Lower leg skin (tissue), 4 donors: ENCODE measurements at places on chromosomes 2 and 18.
A peak's percentile ranks its signal among the peaks of the same experiment; 100 is the strongest.

DNA sequence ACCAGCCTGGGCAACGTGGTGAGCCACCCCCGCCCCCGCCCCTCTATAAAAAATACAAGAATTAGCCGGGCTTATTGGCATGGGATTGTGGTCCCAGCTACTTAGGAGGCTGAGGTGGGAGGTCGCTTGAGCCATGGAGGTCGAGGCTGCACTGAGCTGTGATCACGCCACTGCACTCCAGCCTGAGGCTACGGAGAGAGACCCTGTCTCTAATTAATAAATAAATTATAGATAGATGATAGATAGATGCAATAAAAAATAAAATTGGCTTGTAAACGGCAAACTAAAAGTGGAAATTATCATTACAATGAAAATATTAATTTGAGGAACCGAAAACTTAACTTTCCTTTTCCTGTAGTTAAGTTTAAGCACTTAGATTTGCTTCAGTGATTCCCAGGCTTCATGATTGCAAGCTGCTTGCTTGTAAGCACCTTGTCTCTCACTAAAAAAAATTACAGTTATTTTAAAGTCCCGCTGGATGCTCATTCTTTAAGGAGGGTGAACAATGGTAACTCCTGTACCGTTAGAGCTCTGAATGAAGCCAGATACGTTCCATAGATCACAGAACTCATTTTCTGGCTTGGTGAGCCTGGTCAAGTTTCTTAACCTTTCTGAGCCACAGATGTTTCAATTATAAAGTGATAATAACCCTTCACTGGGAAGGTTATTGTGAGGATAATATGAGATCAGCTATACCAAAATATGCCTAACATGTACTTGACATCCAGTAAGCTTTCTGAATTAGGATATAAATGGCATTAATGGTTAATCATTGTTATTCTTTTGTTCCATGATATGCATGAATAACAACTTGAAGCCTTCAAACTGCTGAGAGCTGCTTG, 9.3 kb upstream of the NARS1 start:
- no peak for DNase-seq

DNA sequence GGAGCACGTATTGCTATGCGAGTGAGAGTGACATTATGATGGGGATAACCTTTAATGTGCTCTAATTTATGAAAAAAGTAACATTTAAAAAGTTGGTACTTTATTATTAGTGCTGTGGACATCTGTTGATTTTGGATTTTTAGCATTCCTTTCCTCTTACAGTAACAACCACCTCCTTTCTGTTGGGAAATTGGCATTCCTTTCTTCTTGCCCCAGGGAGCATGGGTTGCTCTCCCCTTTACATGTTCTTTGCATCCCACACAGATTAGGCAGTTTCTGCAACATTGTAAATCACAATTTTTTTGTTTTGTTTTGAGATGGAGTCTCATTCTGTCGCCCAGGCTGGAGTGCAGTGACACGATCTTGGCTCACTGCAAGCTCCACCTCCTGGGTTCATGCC, 300.2 kb downstream of the LPIN1 start:
- no peak for DNase-seq

DNA sequence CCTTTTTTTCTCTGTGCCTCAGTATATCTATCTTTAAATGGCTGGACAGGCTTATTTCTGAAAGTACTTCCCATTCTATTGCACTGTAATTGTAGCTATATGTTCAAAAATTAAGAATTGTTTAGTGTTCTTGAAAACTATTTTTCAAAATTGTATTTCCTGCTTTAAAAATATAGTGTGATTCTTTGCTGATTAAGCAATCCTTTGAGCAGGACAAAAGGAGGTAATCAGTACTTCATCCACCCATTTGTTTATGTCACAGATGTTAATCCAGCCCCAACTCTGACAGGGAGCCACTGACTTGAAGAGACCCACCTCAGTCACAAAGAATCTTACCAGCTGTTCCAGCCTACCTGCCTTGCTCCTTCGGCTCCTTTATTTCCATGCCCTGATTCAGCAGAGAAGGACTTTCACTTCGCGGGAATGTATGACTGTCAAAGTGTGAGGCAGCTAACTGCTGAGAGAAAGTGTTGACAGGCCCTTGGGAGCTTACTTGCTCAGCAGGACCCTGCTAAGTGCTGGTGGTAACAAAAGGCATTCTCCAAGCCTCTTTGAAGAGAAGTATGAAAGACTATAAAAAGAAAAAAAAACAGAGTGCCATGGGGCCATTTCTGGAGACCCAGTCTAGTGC, 393.3 kb upstream of the CYRIA start:
- DNase-seq = no peak

DNA sequence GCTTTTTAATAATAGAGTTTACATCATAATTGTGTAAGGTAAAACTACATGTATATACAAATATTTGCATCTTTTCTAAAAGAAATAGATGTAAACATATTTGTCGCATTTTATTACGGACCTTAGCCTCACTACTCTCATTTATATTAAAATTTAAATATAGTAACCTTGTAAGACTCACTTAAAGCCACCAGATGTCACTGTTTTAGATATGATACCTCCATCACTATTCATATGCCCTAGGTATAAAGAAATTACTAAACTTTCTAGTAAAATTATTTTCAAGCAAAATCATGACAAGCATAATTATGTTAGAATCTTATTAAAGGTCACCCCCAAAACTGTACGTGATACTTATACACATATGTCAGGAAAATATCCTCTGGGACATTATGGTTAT, 674.3 kb upstream of the REG3G start:
- DNase-seq = no peak

DNA sequence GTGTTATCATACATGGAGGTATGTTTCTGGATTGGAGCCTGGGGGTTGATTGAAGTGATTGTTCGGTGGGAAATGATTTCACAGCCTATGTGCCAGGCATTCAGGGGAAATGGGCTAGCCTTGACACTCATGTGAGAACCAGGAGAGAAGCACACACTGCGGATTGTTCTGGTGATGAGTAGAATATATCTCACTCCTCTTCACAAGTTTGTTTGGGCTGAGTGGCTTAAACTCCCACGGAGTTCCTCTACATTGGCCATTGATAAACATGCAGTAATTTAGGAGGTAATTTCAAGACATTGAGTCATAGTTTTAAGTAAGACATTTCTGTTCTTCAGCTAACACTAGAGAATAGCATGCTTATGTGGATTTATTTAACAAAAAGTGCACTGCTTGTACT, 498.9 kb upstream of the NETO1 start:
- DNase-seq = no peak

DNA sequence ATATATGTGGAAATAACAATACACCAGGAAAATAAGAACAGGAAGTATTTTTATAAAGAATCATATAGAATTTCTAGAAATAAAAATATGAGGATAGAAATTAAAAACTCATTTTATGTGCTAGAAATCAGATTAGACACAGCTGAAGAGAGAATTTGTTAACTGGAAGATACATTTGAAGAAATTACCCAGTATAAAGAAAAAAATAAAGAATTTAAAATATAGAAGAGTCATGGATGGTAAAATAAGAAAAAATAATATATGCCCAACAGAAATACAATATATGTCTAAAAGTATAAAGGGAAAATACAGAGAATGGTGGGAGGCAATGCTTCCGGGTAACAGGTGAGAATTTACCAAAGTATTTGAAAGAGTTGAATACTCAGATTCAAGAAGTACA, 539.9 kb downstream of the NR4A2 start:
- DNase-seq = no peak

- DNase-seq = peak; percentile 35
Measured at GRCh38 chr2:1591978-1592907, 152.1 kb downstream of the PXDN start.

GRCh38 chr2:26636935-26637334, 4.2 kb downstream of the CIB4 start:
- no peak for DNase-seq

DNA sequence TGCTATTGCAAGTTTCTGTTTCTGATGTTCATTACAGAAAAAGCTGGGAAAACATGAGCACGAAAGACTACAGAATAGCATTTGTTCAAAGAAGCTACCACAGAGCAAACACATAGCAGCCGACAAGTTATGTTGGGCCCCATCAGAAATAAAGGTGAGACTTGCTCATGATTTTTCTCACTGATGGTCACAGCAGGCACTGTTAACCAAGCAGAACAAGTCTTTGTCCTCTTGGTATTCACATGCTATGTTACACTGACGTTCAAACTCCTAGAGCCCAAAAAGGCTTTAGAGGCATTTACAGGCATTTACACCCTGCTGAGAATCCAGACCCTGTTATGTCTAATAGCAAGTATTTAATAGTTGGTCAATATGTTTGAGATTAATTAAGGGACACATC, 235.0 kb upstream of the HNMT start:
- no peak for DNase-seq

GRCh38 chr2:66443979-66444861, 9.3 kb downstream of the MEIS1 start:
- no peak for DNase-seq

GRCh38 chr2:109446278-109447131, 167.3 kb downstream of the SEPTIN10 start:
- no peak for DNase-seq

- no peak for DNase-seq
Measured at GRCh38 chr2:241563031-241563507, 4.5 kb downstream of the BOK start.
